Activated CD8-positive, alpha-beta memory T cell treated with anti-CD3 and anti-CD28 coated beads for 48 hours (primary cell): ENCODE measurements at places on chromosomes 1 and 21.

GRCh38 chr1:3069491-3070308, 697 bp downstream of the PRDM16 start:
- DNase-seq, result no peak

GRCh38 chr1:180261524-180262155, 31.6 kb downstream of the LHX4 start:
- DNase-seq, result no peak

DNA sequence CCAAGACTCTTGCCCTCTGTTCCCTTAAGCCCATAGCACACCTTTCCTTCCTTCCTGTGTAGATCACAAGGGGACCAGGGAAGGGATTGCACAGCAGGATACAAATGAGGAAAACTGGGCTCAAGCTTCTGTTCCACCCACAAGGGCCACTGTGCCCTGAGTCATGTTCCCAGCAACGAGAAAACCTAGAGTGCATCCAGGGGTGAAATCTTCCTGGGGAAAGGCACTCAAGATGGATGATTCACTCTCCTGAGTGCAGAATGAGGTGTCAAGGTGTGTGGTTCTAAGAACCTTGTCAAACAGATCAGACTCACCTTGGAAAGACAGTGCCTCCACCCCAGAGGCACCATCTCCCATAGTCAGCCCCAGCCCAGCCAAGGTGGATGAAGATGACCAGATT, 40.7 kb upstream of the EYA3 start:
- no peak for DNase-seq

- DNase-seq, result no peak
Observed at GRCh38 chr1:235088907-235089306, 39.7 kb downstream of the TOMM20 start.

DNA sequence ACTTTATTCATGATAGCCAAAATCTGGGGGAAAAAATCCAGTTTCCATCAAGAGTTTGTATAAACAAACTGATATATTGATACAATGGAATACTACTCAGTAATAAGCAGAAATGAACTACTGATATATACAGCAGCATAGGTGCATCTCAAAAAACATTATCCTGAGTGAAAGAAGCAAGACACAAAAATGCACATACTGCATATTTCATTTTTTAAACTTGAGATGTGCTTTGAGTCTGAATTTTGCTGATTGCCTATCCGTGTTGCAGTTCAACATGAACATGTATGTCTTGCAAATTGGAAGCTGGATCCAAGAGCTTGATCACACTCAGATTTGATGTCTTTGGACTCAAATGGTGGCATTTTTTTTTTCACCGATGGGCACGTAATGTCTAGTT, 132.4 kb downstream of the TSEN15 start:
- DNase-seq, result no peak

- no peak for DNase-seq
Observed at GRCh38 chr1:66598670-66599069, 64.7 kb downstream of the SGIP1 start.

DNA sequence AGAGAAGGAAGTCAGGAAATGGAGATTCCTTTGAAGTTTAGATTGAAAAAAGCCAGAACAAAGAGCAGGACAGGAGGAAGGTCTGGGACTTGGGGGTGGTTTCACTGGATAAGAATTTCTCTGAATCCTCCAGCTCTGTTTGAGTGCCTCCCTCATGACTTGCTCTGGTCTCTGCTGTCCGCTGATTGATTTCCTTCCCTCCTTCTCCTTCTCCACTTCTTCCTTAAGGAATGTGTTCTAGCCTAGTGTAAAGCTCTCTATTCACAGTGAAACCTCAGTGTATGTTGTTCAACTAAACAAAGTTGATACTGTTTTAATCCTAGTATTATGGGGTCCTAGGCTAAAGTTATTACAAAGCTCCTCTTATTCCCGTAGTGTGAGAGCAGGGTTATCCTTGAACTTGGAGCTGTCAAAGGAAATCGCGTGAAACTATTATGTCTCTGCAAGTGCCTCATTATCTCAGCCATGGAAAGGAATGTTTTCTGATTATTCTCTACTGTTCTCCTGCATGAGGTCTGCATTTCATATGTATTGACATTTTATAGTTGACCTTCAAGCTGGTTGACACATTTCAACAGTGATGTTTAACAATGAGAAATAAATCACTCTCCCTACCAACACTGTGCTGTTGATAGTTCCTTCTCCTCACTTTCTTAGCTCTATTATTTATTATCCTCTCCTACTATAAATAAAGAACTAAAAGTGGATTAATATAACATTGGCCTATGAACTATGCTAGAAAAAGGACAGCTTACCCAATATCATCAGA, 82.7 kb upstream of the KCTD3 start:
- no peak for DNase-seq

DNA sequence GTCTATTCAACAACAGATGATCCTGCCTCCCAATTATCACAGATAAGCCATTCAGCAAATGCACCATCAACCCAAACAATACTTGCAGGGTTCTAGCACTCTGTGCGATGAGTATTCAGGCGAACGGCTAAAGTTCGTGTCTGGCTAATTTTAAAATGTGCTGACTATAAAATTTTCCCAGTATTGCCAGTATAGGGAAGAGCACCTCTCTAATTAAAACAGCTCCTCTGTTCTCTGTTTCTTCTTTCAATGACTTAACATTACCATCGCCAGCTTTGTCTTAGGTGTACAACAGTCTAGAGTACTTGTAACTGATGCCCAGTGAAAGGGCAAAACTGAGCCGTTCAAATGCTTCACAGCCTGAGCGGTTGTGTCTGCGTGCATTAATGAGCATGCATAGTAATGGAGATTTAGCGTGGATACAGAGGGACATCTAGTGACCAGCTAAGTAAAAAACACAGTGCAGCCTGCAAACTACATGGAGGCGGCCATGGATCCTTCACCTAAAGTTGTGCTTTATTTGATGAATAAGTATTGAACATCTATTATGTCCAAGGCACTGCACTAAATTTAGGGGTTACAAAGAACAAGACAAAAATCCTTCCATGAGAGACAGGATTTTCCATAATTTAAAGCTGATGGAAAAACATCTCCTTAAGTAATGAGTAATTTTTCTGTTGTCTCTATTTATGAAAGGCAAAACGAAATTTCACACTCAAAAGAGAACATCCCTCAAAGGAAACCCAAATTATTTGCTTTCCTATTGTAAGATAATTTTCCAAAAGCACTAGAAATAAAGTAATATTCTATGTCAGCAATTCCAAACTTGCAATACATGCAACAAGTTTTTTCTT, 120.0 kb downstream of the SETD4 start:
- DNase-seq, result no peak

GRCh38 chr1:230905733-230906132, 37.4 kb upstream of the C1orf198 start:
- no peak for DNase-seq

DNA sequence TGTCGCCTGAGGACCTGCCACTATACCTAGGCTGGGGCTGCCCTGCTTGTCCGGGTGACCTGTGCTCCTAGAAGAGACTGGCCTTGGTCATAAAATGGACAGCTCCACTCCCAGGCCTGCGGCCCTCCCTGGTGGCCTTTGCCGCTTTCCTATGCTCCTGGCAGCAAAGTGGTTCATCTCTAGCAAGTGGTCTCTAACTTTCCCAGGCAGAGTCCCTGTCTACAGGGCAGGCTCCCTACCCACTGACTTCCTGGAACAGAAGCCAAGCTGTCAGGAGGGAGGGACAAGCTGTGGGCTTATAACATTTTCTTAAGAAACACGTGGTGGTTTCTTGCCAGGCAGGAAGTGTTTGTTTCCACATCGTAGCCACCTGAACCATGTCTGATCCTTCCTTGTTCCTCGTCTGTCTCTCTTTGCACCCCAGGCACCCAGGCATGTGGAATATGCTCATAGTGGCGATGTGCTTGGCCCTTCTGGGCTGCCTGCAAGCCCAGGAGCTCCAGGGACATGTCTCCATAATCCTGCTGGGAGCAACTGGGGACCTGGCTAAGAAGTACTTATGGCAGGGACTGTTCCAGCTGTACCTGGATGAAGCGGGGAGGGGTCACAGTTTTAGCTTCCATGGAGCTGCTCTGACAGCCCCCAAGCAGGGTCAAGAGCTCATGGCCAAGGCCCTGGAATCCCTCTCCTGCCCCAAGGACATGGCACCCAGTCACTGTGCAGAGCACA, 10.1 kb downstream of the H6PD start:
- no peak for DNase-seq

DNA sequence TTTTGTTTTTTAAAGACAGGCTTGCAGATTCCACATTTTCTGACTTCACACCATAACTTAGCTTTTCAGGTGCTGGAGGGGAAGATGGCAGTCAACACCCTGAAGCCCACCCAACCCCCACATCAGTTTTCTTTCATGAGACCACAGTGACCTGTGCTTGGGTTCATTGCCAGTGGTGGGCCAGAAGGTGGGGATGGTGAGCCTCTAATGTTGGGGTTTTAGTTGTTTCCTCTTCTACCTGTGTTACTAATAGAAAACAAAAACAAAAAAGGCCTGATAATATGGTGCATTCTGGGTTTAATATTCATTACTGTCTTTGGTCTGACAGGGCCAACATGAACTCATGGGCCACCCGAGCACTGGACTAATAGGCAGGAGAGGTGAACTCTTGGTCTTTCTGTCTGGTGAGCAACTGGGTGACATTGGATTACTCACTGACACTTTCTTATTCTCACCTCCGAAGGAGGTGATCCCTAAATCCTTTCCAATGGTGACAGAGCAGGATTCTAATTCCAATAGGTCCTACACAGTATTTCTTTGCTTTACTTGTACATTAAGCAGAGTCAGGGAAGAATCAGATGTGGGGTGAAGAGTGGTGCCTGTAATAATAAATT, 132.8 kb downstream of the CLIC6 start:
- no peak for DNase-seq

GRCh38 chr1:19974822-19975416, 4.5 kb downstream of the PLA2G2A start:
- DNase-seq, result no peak

DNA sequence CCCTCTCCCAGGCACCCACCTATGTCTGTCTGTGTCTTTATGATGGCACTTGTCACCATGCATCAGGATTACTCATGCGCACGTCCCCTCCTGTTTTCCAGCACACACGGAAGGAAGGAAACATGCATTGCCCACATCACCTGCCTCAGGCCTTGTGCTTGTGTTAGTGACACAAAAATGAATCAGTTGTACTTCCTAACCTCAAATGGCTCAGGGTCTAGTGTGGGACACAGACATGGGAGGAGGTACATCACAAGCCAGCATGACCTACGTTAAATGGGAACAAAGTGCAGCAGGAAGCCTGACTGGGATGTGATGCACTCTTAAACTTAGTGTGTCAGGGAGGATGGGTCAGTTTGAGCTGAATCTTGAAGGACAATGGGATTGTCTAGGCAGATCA, 126.7 kb downstream of the TRABD2B start:
- no peak for DNase-seq

DNA sequence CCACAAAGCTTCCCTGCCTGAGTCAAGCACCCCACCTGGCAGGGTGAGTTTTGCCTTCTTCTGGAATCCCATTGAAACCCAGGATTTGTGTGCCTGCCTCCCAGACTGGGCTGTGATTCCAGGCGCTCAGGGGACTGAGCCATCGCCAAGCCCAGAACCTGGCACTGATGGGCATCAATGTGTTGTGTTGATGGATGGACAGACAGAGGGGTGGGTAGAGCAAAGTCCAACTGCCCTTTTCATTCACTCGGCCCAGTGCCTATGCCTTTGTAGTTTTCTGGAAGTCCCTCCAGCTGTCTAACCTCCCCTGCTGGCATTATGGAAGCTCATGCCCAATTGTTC, 66.0 kb upstream of the LAPTM5 start:
- no peak for DNase-seq

DNA sequence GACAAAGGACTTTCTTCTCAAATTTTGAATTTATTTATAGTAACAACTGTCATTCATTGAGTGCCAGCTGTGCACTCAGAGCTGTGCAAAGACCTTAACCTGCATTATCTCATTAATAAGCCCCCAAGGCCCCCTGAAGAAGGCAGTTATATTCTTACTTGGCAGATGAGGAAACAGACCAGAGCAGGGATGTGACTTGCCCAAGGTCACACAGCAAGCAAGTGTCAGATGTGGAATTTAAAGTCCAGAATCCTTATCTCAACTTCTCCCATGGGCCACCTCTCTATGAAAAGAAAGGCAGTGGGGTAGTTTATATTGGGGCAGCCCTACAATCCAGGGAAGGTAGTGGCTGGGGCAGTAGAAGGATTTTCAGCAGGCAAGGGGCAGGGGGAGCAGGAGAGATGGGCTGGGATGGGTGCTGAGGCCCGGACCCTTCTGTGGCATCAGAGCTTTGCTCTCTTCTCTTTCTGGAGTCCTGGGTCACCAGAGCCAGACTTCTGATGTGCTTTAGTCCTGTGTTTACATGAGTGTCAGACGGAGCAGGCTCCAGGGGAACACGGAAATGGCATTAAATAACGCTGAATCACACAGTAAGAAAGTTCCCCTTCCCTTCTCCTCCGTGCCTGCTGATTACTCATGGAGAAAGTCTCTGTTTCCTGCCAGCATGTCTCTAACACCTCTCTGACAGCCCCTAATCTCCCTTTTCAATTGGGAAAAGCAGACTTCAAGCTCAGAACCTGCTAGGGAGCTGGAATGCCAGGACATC, 39.5 kb downstream of the EPHB2 start:
- no peak for DNase-seq

DNA sequence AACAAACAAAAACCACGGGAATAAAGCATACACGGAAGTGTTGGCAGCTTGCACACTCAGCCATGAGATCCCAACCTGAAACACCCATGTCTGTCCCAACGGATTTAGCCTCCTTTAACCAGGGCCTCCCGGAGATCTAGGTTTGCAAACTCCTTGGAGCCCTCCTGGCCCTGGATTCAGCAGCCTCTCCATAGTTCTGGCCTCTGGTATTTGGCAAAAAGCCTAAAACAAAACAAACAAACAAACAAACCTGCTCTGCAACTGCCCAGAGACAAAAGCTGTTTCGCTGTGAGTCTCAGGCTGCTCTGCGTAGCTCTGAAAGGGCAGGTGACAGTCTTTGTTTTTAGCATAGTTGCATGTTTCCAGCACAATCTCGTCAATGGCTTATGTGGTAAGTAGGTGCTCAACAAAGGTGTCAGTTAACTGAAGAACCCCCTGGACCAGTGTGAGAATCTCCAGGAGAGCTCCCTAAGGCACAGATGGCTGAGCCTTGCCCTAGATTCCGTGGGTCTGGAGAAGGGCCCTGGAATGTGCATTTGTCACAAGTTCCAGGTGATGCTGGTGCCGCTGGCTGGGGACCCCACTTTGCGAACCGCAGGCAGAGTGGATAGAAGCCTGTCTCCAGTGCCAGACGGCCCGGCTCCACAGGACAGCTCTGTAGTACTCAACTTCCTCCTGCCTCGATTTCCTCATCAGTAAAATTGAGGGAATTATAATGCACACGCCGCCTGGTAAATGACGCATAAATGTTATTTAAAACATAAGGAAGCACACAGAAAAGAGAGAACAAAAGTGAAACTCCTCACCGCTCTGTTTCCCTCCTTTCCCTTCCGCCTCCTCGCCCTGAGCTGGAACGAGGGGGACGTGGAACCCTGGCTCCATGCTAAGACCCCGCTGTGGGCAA, 86.2 kb downstream of the RIPK4 start:
- DNase-seq, result no peak
